ENCODE measurements at places on chromosomes 2 and 18.

- no peak for DNase-seq
These were observed 6.0 kb upstream of the GPR55 start for GRCh38 chr2:230930928-230931555.

DNA sequence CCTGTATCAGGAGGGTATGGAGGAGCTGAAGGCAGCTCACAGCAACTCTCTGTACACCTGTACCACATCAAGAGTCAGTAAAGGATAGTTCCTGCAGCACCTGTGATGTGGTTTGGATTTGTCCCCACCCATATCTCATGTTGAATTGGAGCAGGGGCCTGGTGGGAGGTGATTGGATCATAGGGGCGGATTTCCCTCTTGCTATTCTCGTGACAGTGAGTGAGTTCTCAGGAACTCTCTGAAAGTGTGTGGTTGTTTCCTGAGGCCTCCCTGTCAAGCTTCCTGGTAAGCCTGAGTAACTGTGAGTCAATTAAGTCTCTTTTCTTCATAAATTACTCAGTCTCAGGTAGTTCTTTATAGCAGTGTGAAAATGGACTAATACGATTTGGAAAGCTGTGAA is 28.9 kb downstream of the OSBPL1A start:
- peak; percentile 65 for DNase-seq

GRCh38 chr2:121088251-121089165 is 196.5 kb downstream of the TFCP2L1 start:
- DNase-seq, result no peak

DNA sequence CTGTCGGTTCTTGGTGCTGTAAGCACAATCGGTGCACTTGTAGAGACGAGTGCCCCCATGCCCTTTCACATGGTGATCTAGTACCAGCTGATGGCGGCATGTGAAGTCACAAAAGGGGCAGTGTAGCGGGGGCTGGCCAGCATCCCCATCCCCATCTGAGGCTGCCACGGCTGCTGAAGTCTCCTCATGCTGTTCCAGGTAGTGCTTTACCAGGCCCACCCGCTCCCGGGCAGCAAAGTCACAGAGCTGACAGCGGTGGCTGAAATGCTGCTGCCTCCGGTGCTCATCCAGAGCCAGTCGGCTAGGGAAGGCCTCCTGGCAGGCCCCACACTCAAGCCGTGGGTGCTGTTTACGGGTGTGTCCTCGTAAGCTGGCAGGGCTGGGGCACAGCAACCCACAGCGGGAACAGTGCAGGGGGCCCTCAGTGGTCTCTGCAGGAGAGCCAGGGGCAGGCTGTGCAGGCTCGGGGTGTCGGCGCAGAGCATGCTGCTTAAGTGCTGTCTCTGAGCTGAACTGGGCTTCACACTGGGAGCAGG is 17.2 kb downstream of the ZNF142 start:
- no peak for DNase-seq

DNA sequence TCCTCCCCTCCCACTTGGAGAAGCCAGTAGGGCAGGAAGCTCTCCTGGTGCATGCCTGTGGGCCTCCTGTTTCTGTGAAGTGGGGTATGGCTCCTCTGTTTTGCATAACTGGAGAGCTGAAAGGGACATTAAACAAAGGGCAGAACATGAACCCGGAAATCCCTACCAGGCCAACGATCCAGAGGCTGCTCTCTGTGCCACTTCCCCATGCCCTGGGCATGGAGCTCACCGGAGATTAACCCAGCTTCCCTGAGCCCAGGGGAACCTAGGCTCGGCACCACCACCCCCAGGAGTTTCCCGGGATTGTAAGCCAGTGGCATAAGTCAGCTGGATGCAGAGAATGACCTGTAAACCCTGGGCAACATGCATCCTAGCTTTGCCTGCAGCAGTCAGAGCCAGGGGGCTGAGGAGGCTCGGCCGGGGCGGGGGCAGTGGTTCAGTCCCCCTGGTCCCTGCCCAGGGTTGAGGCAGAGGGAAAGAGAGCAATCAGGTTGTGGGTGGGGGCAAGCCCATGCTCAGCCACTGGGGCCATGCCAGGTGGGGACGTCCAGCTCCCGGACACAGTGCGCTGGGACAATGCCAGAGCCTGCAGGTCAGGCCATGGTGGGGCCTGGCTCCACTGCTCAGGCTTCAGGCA is 49.5 kb downstream of the TIMM21 start:
- DNase-seq, result no peak

DNA sequence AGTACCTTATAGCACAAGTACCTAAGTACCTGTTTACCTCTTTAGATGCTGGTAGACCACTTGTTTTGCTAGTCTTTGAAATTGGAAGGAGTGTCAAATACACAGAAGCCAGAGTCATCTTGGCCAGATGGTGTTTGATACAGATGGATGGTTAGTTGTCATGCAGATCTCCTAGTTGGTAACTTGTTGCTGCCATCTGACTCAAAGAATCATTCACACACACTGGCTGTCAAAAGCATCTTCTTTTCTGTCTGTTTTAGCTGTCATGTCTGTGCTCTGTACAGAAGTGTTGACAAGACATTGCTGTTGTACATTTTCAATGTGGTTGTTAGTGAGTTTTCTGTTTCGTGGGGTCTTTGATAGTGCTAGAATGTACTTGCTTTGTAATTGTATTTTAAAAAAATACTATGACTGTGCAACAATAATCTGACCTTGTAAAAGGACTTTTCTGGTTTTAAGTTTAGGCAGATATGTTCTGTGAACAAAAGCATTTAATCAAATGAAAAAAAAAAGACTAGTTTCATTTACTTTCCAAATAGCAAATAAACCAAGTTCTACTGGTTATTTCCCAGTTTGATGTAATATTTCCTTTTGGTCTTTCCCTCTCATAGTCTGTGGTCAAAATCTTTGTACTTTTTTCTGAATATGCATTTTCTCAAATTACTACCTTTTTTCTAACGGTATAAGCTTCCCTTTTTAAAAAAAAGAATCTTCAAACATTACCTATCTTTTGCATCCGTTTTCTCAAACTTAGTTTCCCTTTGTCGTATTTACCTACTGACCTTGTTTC is 39.9 kb downstream of the TANK start:
- no peak for DNase-seq

GRCh38 chr2:160332318-160332717 is 132.2 kb upstream of the ITGB6 start:
- DNase-seq, result no peak

- peak; percentile 37 for DNase-seq
These were observed at the start of gene ANKRD29 for GRCh38 chr18:23662309-23663263. Gene ANKRD29, minus strand, starts transcription at chr18:23662911. Its CDS starts 181 bp downstream, at chr18:23662730.

DNA sequence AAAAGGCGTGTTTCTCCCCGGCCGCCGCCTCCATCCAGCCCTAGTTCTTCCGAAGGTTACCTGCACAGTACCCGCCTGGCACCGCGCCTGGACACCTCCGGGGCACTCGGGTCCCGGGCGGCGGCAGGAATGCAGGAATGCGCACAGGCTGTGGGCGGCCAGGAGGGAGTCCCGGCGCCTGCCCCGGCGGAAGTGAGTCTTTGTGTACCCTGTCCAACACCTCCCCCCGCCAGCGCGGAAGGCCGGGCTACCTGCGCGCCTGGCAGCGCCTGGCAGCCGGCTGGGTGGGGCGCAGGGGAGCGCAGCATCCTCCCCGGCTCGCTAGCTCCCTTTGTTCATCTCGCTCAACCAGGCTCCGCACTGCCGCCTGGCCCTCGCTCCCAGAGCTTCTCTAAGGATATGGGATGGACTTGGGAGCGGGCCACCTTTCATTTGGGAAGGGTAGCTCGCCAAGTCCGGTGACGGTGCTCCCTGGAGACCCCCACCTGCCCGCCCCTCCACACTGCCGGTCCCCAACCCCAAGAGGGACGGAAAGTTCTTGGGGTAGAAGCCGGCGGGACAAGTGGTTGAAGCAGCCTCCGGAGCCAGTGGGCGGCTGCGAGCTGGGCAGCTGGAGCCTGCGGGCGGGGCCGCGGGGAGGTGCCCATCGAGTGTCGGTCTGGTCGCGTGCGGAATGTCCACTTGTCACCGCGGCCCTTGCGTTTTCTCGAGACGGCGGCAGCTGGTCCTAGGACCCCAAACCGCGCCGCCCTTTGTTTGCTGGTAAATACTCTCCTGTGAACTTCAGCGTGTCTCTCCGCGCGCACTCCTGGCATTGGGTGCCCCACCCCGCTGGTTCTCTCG is 1.2 kb upstream of the ST6GAL2 start:
- DNase-seq, result no peak

Data from stimulated activated CD4-positive, alpha-beta T cell treated with anti-CD3 and anti-CD28 coated beads, Interleukin-4, amount 100 ng/mL, for 4 hours (primary cell).